ENCODE measurements at places on chromosomes 11 and 22.

DNA sequence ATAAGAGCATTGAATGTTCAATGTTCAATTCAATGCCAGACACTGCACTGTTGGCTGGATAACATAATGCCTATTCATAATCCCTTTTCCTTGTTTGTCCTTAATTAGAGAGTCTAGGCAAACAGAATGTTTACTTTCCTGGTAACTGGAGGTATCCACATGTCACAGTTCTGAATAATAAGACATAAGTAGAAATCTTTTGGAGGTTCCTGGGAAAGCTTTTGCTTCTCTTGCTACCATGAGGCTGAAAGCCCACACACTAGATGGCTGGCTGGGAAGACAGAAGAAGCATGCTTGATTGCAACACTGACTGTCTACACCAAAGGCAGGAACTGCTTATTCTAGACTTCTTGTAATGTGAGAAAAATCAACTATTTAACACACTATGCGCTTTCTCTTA is 79.5 kb downstream of the GAB2 start:
- DNase-seq: no peak

DNA sequence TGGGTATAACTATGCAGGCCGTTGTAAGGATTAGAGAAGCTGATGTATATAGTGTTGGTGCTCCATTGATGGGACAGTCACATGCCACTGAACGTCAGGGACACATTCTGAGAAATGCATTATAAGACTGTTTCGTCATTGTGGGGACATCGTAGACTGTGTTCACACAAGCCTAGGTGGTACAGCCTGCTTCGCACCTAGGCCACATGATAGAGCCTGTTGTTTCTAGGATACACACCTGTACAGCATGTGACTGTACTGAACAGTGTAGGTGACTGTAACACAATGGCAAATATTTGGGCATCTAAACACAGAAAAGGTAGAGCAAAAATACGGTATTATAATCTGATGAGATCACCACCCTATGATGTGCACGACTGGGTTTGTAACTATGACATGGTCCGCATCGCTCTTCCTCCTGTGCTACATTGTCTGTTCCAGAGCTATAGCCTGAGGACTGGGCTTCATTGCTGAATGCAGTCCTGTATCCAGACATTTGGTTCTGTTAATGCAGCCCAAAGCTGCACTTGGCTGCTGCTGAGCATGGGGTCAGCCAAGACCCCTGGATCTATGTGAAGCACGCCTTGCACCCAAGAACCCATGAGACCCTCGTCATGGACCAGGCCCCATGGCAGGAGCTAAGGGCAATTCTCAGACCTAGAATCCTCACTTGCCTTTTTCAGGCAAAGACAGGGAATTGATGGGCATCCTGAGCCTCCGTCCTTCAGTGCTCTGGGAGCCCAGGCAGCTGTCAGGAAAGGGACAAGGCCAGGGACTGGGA is 51.1 kb upstream of the THY1 start:
- no peak for DNase-seq

- DNase-seq: no peak
Measured at GRCh38 chr22:48901324-48901723, 926.3 kb downstream of the BRD1 start.

DNA sequence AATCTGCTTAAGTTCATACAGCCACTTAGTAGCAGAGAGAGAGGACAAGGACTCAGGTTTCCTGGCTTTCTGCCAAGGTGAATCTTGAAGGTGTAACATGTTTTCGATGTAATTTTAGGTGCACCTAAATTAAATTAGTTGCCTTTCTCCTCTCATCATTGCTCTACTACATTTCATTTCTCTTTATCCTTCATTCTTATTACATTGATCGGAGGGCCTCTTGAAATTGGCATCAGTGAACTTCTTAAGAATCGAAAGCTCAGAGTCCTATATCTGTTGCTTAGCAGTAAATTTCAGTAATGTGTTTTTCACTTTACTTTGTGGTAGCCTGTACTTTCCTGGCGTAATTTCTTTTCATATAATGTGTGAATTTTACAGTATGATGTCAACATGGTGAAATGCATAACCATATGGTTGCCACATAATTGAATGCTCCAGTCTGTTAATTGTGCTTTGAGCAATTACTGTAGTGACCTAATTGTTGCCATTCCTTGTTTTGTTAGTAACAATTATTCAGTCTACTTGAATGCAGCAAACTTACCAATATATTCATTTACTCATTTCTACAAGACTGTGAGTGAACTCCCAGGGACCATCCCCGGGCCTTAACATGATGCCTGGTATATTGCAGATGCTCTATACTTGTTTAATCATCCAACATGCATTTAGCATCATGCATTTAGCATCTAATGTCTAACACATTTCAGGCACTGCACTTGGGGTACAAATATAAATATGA is 138.1 kb downstream of the MAML2 start:
- peak; percentile 49 for DNase-seq

GRCh38 chr11:11611381-11611780 is 10.4 kb downstream of the GALNT18 start:
- DNase-seq: no peak

GRCh38 chr11:1000357-1001278 is 35.9 kb downstream of the MUC6 start:
- DNase-seq: no peak

DNA sequence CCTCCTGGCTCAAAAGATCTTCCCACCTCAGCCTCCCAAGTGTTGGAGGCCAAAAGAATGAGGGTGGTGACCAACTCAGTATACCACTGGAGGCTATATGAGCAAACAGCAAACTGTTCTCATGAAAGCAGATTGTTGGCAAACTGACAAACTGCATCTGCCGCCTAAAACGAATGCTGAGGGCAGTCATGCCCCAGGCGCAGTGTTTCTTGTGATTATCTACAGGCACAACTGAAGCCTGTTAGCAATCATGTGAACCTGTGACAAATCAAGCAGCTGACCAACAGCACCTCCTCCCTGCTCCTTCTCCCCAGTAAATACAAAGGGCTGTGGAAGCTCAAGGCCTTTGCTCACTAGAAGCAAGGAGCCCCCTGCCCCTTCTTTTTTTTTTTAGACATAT is 47.8 kb downstream of the BTBD10 start:
- DNase-seq: no peak

DNA sequence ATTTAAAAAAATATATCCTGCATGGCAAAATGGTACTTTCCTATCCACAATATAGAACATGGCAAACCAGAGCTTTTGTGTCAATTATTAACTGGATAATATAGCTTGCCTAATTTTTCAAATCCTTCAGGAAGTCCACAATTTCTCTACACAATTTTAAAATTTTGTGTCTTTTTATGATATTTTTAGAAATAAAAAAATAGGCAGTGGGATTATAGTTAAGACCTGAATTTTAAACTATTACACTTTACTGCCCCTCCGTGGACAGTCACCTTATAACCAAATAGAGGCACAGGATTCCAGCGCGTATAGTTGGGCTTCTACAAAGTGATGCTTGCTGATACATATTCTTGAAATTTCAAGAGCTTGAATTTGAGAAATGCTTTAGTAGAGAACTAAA is 2.1 kb upstream of the DMC1 start:
- DNase-seq: peak; percentile 42

- no peak for DNase-seq
Measured at GRCh38 chr11:44831605-44832394, 105.0 kb downstream of the TSPAN18 start.

DNA sequence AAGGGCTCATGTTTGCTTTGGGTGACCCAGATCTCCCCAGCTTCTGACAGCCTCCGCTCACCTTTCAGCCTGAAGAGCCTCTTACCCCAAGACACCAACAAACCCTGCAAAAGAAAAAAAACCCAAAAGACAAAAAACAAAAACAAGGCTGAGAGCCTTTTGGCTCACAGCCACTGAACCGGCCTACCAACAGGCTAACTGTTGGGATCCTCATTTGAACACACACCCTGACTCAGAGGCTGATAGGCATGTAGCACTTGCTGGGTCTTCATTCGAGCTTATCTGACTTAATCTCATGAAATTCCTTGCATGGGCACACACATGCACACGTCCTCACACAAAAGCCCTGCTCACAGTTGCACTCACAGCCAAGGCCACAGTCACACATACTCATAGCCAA is 22.9 kb upstream of the TSKU start:
- DNase-seq: no peak

GRCh38 chr11:58912124-58912523 is 27.2 kb upstream of the GLYATL1 start:
- DNase-seq: peak; percentile 17

- no peak for DNase-seq
Measured at GRCh38 chr11:77981346-77981947, 13.0 kb downstream of the INTS4 start.

DNA sequence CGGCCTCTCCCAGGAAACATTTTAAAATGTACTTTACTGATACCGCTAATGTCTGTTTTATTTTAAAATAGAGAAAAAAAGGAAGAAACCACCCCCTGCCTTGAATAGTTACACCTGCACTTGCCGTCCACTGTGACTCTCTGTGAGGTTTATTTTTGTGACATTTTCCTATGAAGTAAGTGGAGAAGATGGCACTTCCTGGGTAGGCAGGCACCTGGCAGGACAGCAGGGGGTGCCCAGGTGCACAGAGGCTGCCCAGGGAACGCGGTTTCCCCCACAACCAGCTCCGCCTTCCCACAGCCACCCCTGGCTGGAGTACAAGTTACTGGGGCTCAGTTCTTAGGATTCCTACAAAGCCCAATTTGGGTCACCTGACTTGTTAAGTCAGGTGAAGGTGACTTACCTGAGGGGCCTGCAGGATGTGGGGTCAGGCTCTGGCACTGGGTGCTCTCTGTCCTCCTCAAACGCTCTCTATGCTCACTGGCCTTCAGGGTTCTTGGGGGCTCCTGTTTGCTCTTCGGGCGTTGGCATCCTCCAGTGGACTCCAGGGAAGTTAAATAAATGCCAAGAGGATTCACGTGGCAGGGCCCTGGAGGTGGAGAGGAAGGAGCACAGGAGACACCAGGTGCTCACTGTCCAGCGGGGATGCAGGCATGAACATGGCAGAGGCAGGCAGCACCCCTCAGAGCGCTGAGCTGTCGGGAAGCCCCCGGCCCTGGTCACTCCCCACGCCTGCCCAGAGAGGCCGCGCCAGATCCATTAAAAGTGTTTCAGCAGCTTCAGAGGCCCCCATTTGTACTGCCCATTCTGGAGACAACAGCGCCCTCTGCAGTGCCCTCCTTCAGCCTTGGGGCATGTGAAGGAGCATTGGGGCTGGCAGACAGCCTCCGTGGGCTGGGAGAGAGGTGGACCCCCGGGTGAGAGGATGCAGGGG is 1021.2 kb downstream of the TBC1D22A start:
- no peak for DNase-seq

Data from fibroblast of skin of right quadriceps (primary cell).